Activated CD4-positive, alpha-beta T cell treated with anti-CD3 and anti-CD28 coated beads, Interleukin-2, amount 50 U/mL, for 1 hour (primary cell): ENCODE measurements at places on chromosomes 13 and 19.

- no peak for DNase-seq
Measured at GRCh38 chr13:101298517-101298916, 117.8 kb downstream of the NALCN start.

- no peak for DNase-seq
Measured at GRCh38 chr13:90154311-90154960, 1193.1 kb upstream of the MIR17HG start.

DNA sequence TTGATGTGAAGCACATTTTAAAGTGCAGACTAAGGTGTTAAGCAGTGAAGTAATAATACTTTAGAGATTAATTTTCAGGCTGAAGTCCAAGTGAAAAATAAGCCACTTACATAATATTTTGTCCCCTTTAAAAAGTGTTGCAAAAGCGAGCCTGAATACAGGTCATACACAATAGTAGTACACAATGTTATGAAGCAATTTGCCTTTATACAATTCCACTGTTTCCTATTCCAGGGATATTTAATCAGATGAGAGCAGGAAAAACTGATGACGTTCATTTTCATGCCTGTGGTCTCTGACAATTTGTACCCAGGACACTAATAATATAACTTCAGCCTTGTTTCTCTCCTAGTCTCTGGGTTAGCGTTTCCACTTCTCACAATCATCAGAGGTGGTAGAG lies 916.7 kb downstream of the PCDH9 start:
- no peak for DNase-seq

DNA sequence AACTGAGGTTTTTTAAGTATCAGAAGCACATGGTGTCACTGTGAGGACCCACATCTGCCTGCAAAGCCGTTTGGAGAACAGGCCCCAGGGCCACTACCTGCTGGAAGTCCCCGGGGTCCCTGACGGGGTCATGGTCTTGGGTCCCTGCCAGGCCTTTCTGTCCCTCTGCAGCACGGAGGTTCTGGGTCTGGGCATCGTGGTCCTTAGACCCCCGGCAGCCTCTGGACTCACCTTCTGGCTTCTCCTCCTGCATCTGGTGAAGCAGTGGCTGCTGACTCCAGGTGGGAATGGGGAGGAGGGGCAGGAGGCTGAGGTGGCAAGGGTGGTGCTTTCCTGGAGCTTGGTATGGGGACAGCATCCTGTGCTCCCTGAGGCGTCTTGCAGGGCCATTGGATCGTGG lies 198.6 kb downstream of the TEX29 start:
- DNase-seq = no peak

- no peak for DNase-seq
Measured at GRCh38 chr19:30371960-30372824, at the start of gene ZNF536. TSS of gene ZNF536 (plus strand) at chr19:30372384. CDS start at chr19:30443563, 71,179 bp downstream.

DNA sequence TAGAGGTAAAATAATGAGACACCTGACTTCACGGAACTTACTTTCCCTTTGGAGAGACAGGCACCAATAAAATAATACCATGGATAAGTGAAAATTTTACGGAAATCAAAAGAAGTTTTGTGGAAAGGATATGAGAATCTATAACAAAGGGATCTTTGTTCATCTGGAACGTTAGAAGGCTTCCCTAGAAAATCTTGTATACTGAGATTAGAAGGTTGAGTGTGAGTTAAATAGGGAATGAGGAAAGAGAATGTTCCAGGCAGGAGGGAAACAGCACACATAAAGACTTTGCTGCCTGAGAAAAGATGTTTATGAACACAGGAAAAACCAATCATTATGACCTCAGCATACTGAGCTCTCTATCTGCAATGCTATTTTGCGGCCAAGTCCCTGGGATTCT lies 19.6 kb upstream of the RAP2A start:
- no peak for DNase-seq

- no peak for DNase-seq
Measured at GRCh38 chr13:92671821-92672220, 554.8 kb upstream of the GPC6 start.

DNA sequence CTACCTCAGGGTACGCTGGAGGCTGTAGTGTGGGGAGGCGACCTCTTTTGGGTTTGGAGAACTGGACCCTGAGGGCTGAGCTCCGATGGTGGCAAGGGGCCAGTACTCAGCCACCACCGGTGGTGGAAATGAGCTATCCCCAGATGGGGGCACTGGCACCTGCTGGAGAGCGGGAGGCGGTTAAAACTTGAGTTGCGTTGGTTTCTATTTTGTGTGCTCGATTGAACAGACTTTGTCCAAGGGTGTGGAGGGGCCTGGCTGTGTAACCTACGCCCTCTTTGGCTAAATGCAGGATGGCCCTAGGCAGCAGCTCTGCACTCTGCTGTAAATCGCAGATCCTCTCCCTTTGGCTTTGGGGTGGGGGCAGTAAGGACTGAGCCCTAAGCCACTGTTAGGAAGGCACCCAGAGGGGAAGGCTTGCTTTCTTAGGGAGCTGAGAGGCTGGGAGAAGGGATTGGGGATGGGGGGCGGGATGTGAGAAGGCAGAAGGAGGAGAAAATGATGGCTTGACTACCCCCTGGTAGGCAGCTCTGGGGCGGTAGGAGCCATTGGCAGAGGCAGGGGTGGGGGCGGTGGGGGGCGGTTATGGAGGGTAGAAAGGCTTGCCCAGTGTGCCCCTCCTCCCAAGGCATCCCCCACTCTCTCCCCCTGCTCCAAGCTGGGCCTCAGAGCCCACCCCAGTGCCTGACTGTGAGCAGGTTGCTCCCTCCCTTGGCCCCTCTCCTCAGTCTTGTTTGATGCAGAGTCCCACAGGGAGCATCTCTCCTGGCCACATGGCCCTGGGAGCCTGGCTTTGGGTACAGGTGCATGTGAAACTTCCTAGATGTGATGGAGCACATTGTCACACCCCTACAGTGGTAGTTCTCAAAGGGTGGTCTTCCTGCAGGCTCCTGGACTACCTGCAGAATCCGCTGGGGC lies 5.0 kb downstream of the VSTM2B start:
- DNase-seq = no peak

DNA sequence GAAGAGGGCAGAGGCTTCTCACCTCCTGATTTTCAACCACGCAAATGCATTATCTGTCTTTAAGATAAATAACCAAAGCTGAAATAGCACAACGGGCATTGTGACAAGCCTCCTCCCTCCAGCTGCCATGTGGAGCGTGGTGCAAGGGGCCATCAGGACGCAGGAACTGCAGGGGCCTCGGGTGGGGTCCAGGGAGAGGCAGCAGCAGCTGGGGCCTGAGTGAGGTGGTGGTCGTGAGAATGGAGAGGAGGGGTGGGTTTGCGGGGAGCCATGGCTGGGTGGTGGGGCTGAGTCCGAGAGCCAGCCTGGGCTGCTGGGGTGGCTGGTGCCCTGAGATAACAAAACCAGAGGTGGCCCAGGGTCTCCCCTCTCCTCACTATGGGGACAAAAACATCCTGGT lies 66.0 kb downstream of the EPS15L1 start:
- no peak for DNase-seq

- DNase-seq = no peak
Measured at GRCh38 chr13:84569366-84569765, 687.1 kb upstream of the SLITRK1 start.

- no peak for DNase-seq
Measured at GRCh38 chr19:33864311-33864850, 67.7 kb downstream of the KCTD15 start.

DNA sequence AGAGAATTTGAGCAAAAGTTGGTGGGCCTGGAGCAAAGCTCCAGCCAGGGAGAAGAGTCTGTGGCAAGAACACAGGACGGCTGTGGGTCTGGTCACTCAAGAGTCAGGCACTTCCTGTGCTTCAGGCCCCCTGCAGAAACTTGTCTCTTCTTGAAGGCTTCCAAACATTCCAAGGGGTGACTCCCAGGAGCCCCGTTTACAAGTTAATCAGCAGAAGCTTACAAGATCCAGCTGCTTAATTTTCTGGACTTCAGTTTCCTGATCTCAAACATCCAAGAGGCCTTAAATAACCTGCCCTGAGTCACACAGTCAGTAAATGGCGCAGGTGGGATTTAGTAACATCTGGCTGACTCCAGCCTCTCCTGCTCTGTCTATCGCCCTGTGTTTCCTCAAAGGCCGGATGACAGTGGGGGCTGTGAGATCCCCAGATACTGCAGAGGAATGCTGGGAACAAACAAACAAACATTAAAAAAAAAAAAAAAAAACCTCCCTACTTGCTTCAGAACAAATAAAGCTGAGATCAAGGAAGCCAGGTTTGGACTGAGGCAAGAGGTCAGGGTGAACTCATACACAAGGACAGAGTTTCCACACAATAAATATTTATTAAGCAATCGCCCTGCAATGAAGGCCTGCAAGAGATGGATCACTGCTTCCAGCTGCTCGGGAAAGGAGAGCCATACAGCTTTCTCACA lies 175.4 kb upstream of the RFC3 start:
- no peak for DNase-seq

GRCh38 chr13:111532111-111532510 lies 211.7 kb downstream of the TEX29 start:
- no peak for DNase-seq

- no peak for DNase-seq
Measured at GRCh38 chr13:31067416-31068118, 94.1 kb downstream of the HSPH1 start.

DNA sequence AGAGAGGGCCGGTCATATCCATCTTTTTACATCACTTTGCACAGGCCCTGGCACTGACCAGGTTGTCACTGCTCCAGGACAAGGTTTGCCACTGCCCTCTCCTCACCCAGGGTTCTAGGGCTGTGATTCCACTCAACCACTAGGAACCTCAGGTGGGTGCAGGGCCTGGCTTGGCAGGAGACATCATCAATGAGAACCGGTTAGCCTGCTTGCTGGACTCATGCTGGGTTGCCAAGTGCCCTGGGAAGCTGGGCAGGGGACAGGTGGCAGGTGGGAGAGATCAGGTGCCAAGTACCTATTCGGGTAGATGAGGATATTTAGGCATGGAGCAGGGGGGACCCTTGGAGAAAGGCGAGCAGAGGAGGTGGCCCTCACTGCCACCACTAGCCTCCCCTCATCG lies 4.2 kb upstream of the CERS4 start:
- DNase-seq = no peak

DNA sequence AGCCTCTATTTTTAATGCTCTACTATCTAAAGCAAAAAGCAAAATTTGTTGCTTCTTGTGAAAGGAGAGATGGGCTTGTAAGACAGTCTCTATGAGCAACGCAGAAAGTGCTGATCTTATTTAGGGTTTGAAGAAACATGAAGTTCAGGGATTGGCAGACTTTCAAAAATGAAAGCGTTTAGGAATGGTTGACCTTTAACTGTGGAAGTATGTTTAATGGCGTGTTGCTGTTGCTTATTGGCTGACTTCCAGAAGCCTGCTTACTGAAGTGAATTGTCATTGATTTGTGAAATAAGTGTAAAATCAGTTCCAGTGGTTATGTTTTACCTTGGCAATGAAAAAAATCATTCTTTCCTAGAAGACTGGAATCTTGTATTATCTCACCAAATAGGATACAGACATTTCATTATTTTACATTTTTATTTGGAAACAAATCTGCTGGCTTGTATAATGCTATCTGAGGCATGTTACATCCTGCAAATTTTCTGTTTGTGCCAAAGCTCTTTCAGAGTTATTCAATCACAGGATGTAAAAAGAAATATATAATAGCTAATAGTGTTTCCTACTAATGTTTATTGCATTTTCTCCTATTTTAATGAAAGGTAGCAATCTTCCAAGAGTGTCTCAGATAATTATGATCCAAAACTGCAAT lies 221.3 kb upstream of the SLITRK6 start:
- no peak for DNase-seq

- DNase-seq = no peak
Measured at GRCh38 chr19:54804101-54804500, 691 bp downstream of the KIR2DL4 start.

DNA sequence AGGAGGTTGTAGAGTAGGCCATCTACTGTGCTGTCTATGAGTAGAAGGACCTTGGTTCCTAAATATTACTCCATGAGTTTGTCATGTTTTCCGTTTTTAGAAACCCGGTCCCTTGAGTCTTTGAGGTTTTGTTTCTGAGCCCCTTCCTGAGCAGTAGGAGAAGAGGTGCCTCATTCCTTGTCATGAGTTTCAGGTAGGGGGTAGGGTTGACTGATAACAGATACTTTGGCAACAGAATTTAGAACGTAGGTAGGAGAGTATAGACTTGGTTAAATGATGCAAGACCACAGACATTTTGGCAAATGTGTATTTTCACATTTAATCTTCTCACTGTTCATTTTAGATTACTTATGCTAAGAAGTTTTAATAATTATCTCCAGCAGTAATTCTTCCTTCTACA lies 24.6 kb downstream of the LMO7 start:
- no peak for DNase-seq

DNA sequence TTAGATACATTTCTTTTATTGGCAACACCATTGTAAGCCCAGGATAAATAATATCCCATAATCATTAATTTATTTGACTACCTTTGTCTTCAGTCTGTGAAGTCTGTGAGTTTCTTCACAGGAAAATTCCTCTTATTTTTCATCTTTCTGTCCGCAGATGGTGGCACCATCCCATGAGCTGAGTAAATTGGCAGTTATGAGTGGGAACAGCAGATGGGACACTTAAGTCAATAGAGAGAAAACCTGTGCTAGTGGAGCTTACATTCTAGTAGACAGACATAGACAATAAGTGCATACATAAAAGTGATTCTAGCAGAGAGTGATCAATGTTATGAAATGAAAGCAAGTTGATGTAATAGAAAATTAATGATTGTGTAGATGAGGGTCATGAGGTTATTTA lies 638.2 kb upstream of the MIR17HG start:
- DNase-seq = no peak

GRCh38 chr13:98370806-98371515 lies 193.9 kb upstream of the RNF113B start:
- DNase-seq = no peak

DNA sequence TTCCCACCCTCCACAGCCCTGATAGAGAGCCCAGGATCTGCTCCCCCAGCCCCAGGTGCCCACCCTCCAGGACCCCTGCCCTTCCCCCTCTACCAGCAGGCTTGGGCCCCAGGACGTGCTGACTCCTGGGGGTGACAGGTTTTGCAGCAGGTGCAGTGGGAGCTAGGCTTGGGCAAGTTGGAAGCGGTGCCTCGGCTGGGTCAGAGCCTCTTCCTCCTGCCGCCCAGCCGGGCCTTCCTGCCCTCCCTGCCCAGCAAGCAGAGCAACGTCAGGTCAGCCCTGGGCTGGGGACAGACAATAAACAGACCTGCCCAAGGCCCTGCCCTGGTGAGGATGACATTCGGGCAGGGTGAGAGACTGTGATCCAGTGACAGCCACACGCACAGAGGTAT lies 9.2 kb upstream of the NCCRP1 start:
- no peak for DNase-seq

DNA sequence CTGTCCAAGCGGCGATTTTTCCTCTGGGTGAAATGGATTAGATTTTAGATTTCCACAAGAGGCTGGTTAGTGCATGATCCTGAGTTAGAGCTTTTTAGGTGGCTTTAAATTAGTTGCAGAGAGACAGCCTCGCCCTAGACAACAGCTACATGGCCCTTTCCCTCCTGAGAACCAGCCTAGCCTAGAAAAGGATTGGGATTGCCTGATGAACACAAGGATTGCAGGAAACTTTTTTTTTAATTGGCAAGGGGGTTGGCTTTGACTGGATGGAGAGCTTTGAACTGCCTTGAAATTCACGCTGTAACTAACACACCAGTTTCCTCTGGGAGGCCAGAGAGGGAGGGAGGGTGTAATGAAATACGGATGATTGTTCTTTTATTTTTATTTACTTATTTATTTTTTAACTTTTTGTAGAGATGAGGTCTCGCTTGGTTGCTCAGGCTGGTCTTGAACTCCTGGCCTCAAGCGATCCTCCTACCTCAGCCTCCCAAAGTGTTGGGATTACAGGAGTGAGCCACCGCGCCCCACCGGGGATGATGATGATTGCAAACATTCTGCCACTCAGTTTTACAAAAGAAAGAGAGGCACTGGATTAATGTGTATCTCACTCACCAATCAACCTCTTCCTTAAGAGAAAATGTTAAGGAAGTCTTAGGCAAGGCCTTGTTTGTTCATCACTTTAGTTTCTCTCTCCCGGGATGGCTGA lies 1.9 kb downstream of the LDLR start:
- peak; percentile 15 for DNase-seq
